ENCODE measurements at places on chromosomes 6 and 20. TPM values are rescaled to one million over a fixed set of nuclear protein-coding genes. Genes with fewer than 3 reads are reported as not detected.

The CNR1 gene
- total RNA-seq = 26.2 TPM

The B4GALT5 gene
- total RNA-seq = 58.8 TPM

The NUDT3 gene
- 20.6 TPM for total RNA-seq

The CD83 gene
- 5.7 TPM for total RNA-seq

The AURKA gene
- total RNA-seq = 26.1 TPM

The FKBP1C gene
- 0.89 TPM for total RNA-seq

The COX4I2 gene
- total RNA-seq = not detected

DNA sequence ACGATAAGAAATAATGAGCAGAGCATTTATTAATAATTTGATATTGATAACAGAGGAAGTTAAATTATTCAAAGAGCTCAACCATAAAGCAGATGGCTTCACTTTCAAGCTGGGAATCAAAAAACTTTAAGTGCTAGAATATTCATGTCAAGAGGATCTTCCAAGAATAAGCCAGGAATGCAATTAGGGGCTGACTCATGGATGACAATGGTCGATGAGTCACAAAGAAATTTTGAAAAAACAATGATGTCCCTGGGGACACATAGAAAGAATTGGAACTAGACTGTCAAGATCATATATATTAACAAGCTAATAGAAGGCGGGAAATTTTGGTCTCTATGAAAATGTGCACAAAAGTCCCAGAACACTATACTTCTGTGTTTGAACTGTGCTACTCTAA, 304.1 kb downstream of the LAMA2 start:
- no peaks in the 10 kb centered on the region for H3K4me1 ChIP-seq

DNA sequence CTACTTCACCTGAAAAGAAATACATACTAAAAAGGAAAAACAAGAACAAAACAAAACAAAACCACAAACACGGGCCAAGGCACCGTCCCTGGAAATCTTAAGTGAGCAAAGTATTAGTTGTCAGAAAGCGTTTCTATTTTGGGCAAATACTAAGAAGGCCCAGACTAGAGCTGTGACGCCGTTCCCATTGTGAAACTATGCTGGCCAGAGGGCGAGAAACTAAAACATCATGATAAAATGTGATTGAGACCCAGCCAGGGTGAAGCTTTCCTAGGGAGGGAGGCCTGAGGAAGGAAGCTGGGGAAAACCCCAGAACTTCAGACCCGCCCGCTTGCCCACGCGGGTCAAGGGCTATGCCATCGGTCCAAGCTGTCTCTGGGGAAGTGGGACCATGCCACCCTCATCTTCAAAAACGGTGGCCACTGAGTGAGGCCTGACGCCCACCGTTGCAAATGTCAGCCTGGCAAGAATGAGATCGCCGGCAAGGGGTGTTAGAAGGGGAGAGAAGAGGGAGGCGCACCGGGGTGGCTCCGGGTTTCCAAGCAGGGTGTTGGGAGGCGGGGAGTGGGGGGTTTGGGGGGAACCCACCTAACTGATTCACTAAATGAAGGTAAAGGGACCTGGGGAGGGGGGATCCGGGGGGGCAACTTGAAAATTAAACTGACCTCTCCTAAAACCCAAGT, 1950.9 kb upstream of the DEFB115 start:
- H3K27me3 ChIP-seq = no peaks in the 10 kb centered on the region
- no peaks in the 10 kb centered on the region for H3K4me1 ChIP-seq
- no peak for DNase-seq
- peaks cover 24% of the 10 kb centered on the region for H3K36me3 ChIP-seq
- H3K27ac ChIP-seq = no peak overlapping the region

DNA sequence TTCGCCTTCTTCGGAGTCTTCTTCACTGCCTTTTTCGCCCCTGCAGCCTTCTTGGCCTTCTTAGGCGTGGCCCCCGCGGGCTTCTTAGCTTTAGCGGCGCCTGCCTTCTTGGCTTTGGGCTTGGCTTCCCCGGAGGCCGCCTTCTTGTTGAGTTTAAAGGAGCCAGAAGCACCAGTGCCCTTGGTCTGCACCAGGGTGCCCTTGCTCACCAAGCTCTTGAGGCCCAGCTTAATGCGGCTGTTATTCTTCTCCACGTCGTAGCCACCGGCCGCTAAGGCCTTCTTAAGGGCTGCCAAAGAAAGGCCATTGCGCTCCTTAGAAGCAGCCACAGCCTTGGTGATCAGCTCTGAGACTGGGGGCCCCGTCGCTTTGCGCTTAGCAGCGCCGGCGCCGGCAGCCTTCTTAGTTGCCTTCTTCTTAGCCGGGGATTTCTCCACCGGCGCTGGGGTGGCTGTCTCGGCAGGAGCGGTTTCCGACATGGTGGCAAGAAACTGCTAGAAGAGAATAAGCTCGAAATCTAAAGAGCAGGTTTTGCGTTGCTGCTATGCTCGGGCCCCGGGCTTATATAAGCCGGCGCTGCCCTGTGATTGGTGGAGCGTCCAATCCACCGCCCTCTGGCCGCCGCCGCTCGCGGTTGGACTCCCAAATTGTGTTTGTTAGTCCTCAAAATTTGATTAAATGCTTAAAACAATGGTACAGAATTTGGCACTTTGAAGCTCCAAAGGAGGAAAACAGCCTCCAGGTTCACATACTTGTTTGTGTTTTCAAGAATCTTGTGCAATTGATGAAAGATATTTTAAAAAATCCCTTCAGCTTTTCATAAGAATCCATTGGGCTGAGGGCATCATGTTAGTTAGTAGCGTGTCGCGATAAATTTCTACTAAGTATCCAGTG, 44.9 kb downstream of the OR2B2 start:
- H3K4me1 ChIP-seq = peaks cover 30% of the 10 kb centered on the region
- H3K4me3 ChIP-seq = peak overlapping the region; percentile 82
- peak overlapping the region; percentile 98 for H3K27ac ChIP-seq
- DNase-seq = peak; percentile 57
- H3K27me3 ChIP-seq = no peaks in the 10 kb centered on the region

DNA sequence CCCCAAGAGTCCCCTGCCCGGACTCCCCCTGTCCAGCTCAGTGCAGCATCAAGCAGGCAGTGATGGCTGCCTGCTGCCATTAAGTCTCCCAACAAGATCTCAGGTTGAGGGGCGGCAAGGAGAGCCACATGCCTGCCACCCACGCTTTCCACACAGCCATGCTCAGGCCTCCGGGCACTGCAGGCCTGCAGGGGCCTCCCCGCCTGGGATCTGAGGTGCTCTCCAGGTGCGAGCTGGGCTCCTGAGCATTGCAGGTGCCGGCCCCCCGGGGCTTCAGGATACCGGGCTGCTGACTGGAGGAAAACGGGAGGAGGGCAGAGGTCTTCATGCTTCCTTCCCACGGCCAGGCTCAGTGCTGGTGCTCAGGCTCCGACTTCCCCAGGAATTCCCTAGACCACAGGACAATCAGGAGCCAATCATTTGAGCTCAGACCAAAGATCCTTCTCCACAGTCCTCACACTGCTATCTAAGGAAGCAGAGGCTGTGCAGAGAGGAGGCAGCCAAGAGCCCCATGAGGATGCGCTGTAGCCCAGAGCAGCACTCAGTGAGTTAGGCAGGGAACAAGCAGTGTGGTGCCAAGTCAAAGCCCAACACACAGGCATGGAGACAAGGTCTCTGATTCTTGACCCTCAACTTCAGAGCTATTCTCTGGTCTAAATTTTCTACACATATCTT, 52.7 kb downstream of the PYGB start:
- peaks cover 4% of the 10 kb centered on the region for H3K36me3 ChIP-seq
- H3K27me3 ChIP-seq = no peaks in the 10 kb centered on the region
- H3K4me3 ChIP-seq = no peak overlapping the region
- no peak for DNase-seq

DNA sequence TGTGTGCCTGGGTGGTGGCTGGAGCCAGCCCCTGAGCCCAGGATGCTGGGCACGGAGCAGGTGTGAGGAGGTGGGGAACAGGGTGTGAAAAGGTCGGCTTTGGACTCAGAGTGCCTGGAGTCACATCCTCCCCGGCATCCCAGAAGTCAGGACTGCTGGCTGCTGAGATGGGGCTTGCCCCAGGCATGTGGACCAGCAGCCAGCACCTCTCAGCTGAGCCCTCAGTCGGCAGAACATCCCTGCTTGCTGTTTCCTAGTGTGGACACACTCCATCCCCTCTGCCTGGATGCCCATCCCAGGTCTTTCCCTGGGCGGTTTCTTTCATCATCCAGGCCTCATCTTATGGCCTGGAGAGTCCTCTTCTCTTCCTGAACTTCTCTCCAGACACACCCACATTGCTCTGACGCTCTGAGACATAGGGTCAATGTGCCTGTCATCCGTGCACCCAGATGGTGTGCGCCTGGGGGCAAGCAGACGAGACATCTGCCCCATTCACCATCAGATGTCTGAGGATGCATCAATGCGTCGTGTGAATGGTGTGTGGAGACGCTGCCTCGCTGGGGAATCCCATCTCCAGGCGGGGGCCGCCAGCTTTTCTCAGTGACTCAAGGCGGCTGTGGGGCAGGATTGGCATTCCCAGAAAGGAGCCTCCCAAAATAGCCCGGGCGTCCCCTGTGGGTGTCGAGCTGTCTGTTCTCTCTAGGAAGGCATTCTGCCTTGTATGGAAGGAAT, 104.2 kb downstream of the SYCP2 start:
- no peaks in the 10 kb centered on the region for H3K36me3 ChIP-seq
- peaks cover 38% of the 10 kb centered on the region for H3K27me3 ChIP-seq
- H3K4me1 ChIP-seq = no peaks in the 10 kb centered on the region
- no peak overlapping the region for H3K4me3 ChIP-seq
- no peak overlapping the region for H3K27ac ChIP-seq

- no peak for DNase-seq
- H3K4me1 ChIP-seq = peaks cover 10% of the 10 kb centered on the region
- no peaks in the 10 kb centered on the region for H3K27me3 ChIP-seq
- no peak overlapping the region for H3K27ac ChIP-seq
- no peak overlapping the region for H3K4me3 ChIP-seq
These were observed 390.2 kb upstream of the FLRT3 start for GRCh38 chr20:14727485-14728150.

DNA sequence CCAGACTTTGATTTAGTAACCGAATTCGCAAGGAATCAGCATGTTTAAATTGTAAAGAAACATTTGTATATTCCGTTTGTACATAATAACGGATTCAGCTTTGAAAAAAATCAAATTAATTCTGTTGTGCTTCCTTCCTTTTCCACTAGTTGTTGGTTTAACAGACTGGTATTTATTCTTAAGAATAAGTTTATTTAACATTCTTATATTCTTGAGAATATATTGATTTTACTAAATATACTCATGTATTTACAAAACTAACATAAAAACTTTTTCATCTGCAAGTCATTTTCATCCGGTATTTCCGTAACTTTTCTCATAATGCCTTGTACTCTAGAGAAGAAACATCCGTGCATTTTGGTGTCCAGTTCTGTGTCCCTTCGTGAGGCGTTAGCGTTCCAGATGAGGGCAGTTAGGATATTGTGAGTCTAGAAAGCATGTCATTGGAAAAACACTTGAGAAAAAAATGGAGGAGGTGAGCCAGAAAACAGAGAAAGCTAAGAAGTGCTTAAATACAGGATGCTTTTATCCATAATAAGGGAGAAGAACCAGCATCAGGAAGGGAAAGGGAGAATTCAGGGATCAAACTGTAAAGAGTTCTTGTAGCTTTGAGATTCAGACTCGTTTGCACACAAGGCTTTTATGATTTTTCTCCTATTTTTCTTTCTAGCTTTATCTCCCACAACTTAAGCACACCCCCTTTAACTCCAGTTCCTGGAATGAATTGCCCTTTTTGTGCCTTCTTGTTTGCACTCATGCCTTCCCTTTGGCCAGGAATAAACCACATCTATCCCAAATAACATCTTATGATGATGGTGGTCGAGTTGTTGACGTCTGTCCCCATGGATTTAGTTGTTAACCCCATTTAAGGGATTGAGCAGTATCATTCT, 1.8 kb downstream of the WRNIP1 start:
- peaks cover 30% of the 10 kb centered on the region for H3K4me1 ChIP-seq
- H3K4me3 ChIP-seq = peak overlapping the region; percentile 89
- H3K27me3 ChIP-seq = no peaks in the 10 kb centered on the region

- no peak overlapping the region for H3K4me3 ChIP-seq
- peaks cover 17% of the 10 kb centered on the region for H3K36me3 ChIP-seq
- H3K4me1 ChIP-seq = peaks cover 16% of the 10 kb centered on the region
- H3K27ac ChIP-seq = peak overlapping the region; percentile 56
These were observed 105.8 kb upstream of the TRAF3IP2 start for GRCh38 chr6:111711476-111711875.

- peaks cover 12% of the 10 kb centered on the region for H3K36me3 ChIP-seq
- no peaks in the 10 kb centered on the region for H3K27me3 ChIP-seq
- no peak overlapping the region for H3K4me3 ChIP-seq
- no peak for DNase-seq
- no peak overlapping the region for H3K27ac ChIP-seq
- H3K4me1 ChIP-seq = peaks cover 23% of the 10 kb centered on the region
These were observed 115.2 kb downstream of the PAK5 start for GRCh38 chr20:9723501-9724202.

Measured in progenitor cell of endocrine pancreas (in vitro differentiated cells).